ENCODE measurements at places on chromosomes 12 and 14.

- no peaks in the 10 kb centered on the region for H3K27me3 ChIP-seq
- H3K4me3 ChIP-seq, result no peak overlapping the region
- no peak overlapping the region for H3K27ac ChIP-seq
- no peaks in the 10 kb centered on the region for H3K4me1 ChIP-seq
- DNase-seq, result no peak
These were observed 257.8 kb downstream of the DPF3 start for GRCh38 chr14:72636094-72636493.

DNA sequence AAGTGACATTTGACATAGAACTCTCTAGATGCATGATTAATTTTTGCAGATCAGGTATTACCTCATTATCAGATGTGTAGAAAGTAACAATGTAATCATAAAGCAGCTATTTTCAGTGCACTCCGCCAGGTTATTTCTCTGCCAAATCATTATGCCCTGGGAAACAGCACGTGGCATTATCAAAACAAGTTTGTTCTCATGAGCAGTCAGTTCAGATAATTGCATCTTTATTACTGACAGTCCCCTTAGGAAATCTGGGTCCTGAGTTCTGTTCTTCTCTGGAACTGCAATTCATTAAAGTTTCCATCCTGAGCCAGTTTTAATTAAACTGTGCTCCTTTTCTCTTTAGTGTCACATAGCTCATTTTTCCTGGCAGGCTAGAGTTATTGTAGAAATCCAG lies 94.7 kb upstream of the KRR1 start:
- DNase-seq, result no peak
- H3K27ac ChIP-seq, result no peak overlapping the region
- H3K36me3 ChIP-seq, result no peaks in the 10 kb centered on the region
- no peak overlapping the region for H3K4me3 ChIP-seq

- H3K36me3 ChIP-seq, result peaks cover 2% of the 10 kb centered on the region
- H3K27me3 ChIP-seq, result no peaks in the 10 kb centered on the region
- no peak overlapping the region for H3K4me3 ChIP-seq
- DNase-seq, result no peak
- H3K4me1 ChIP-seq, result peaks cover 13% of the 10 kb centered on the region
- H3K27ac ChIP-seq, result no peak overlapping the region
These were observed 1.4 kb upstream of the SAV1 start for GRCh38 chr14:50669441-50669986.

DNA sequence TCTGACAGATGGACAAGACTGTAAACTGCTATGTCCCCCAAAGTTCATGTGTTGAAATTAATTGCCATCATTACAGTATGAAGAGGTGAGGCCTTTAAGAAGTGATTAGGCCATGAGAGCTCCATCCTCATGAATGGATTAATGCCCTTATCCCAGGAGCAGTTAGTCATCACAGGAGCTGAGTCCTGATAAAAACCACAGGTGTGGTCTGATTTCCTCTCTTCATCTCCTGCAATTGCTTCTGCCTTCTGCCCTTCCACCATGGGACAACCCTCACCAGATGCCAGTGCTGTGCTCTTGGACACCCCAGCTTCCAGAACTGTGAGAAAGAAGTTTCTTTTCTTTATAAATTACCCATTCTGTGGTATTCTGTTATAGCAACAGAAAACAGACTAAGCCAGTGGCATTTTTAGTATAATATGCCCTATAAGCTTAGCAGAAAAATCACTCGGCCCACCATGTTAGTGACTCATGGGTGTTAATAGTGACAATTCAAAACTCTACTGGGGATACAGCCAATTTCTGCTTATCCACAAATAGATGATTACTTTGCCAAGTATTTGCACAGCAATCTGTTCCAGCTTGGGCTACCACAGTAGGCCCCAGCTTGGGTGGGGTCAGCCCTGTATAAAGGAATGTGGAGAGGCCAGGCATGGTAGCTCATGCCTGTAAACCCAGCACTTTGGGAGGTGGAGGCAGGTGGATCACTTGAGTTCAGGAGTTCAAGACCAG lies 129.0 kb upstream of the BCL2L14 start:
- no peaks in the 10 kb centered on the region for H3K36me3 ChIP-seq
- no peaks in the 10 kb centered on the region for H3K27me3 ChIP-seq
- no peaks in the 10 kb centered on the region for H3K4me1 ChIP-seq
- DNase-seq, result no peak
- H3K27ac ChIP-seq, result no peak overlapping the region
- no peak overlapping the region for H3K4me3 ChIP-seq

GRCh38 chr12:31245822-31246469 lies 80.0 kb downstream of the SINHCAF start:
- H3K4me1 ChIP-seq, result no peaks in the 10 kb centered on the region
- H3K27me3 ChIP-seq, result no peaks in the 10 kb centered on the region
- DNase-seq, result no peak

DNA sequence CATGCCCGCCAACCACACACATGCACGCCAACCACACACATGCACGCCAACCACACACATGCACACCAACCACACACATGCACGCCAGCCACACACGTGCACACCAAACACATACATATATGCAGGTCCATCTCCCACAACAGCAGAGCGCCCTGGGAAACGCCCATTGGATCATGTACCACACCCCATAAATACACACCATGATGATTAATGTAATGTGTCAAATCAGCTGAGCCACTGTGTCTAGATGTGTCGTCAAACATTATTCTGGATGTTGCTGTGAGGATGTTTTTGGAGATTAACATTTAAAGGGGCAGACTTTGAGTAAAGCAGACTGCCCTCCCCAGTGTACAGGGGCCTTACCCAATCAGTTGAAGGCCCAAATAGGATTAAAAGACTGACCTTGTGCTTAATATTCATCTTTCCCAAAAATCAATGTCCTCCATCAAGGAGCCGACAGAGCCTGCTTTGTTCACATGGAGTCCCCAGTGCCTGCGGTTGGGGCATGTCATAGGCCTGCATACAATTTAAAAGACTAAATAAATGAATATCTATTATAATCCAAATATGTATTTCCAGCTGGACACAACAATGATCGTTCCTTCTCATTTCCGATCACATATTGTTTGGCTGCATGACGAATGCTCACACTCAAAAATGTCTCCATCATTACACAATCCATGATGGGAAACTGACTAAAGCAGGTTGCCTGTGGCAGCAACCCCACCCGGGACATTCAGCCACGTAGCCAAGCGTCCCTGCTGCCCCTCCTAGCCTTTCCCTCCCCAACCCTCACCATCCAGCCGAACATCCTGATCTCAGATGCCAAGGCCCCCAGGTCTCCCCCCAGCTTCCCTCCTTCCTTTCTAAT lies 23.2 kb upstream of the BDKRB2 start:
- peaks cover 2% of the 10 kb centered on the region for H3K27me3 ChIP-seq
- H3K4me1 ChIP-seq, result no peaks in the 10 kb centered on the region
- no peak for DNase-seq
- H3K36me3 ChIP-seq, result no peaks in the 10 kb centered on the region
- H3K4me3 ChIP-seq, result no peak overlapping the region

DNA sequence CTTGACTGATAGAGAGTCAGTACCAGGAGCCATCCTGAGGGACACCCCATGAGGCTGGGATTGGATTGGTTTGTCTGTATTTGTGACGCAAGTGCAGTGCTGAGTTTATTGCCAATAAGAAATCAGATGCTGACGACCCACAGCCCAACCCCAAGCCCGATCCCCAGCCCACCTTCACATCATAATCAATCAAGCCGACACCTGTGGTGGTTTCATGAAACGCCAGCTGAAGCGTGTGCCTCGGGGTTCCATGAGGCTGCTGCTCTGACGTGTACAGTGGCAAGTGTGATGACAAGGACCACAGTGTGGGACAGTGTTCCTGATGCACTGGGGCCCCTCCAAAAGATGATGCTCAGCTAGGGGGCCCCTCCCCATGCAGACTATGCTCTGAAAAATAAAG lies 62.1 kb upstream of the C14orf180 start:
- H3K27ac ChIP-seq, result no peak overlapping the region
- H3K36me3 ChIP-seq, result no peaks in the 10 kb centered on the region
- no peak for DNase-seq

DNA sequence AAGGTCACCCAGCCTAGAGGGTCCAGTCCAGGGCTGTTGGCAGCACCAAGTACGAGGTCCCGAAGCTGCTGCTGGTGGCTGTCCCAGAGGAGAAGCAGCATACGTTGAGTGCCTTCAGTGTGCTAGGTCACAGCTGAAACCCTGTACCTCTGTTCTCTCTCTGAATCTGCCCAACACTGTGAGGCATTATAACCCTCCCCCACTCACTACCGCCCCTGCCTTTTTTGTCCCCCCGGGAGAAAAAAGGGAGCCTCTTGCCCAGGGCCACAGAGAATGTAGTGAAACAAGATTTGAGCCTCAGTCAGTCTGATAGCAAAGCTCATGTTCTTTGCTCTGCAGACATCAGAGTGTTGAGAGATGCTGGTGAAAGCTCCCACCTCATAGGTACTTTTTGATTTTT lies 53.4 kb downstream of the PPP2R5C start:
- peak overlapping the region; percentile 79 for H3K4me3 ChIP-seq
- peak overlapping the region; percentile 99 for H3K27ac ChIP-seq
- peaks cover 18% of the 10 kb centered on the region for H3K36me3 ChIP-seq
- no peaks in the 10 kb centered on the region for H3K27me3 ChIP-seq
- DNase-seq, result no peak
- peaks cover 81% of the 10 kb centered on the region for H3K4me1 ChIP-seq

- H3K27ac ChIP-seq, result no peak overlapping the region
- no peak overlapping the region for H3K4me3 ChIP-seq
- H3K27me3 ChIP-seq, result no peaks in the 10 kb centered on the region
- DNase-seq, result no peak
- H3K36me3 ChIP-seq, result no peaks in the 10 kb centered on the region
These were observed 250.1 kb downstream of the NUAK1 start for GRCh38 chr12:105888696-105889095.

GRCh38 chr12:103672401-103673119 lies 85.5 kb downstream of the STAB2 start:
- H3K36me3 ChIP-seq, result no peaks in the 10 kb centered on the region
- H3K4me1 ChIP-seq, result no peaks in the 10 kb centered on the region
- no peak for DNase-seq
- H3K27ac ChIP-seq, result no peak overlapping the region
- no peaks in the 10 kb centered on the region for H3K27me3 ChIP-seq

DNA sequence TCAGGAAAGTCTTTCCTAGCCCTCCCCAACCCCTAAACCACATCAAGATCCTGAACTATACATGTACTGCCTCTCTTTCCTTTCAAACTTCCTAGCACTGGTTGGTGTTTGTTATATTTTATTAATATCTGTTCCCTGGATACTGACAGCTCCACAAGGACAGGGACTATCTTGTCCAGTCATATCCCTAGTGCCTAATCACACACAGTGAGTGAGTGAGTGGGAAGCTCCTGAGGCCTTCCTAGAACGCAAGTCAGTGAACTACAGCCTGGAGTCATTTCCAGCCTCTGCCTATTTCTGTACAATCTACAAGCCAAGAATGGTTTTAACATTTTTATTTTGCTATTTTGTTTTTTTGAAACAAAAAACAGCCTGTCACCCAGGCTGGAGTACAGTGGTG lies 7.5 kb upstream of the ACTR6 start:
- no peak for DNase-seq
- no peak overlapping the region for H3K4me3 ChIP-seq
- H3K4me1 ChIP-seq, result peaks cover 3% of the 10 kb centered on the region
- peaks cover 7% of the 10 kb centered on the region for H3K36me3 ChIP-seq
- H3K27me3 ChIP-seq, result no peaks in the 10 kb centered on the region

- H3K27ac ChIP-seq, result no peak within 1 kb of the TSS
- H3K4me1 ChIP-seq, result peaks cover 32% of the 10 kb centered on the region
- H3K4me3 ChIP-seq, result peak within 1 kb of the TSS; percentile 54
- no peaks in the 10 kb centered on the region for H3K36me3 ChIP-seq
These were observed at the start of gene SLC48A1 for GRCh38 chr12:47773062-47773857. Gene SLC48A1 (plus strand): TSS chr12:47773238. CDS start chr12:47773305, 67 bp downstream.

- no peaks in the 10 kb centered on the region for H3K27me3 ChIP-seq
- peaks cover 15% of the 10 kb centered on the region for H3K36me3 ChIP-seq
- DNase-seq, result no peak
- no peak overlapping the region for H3K27ac ChIP-seq
- H3K4me1 ChIP-seq, result no peaks in the 10 kb centered on the region
- H3K4me3 ChIP-seq, result no peak overlapping the region
These were observed 16.1 kb downstream of the PIGH start for GRCh38 chr14:67583711-67584644.

DNA sequence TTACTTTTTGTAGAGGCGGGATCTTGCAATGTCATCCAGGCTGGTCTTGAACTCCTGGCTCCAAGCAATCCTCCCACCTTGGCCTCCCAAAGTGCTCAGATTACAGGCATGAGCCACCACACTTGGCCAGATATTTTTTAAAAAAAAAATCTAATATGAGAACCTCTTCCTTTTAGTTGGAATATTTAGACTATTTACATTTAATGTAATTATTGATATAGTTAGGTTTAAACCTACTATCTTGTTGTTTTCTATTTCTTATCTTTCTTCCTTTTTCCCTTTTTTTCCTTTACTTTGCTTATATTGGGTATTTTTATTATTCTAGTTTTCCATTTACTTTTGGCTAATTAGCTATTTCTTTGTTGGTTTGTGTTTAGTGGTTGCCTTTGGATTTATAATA lies 185.8 kb downstream of the SLC41A2 start:
- no peak overlapping the region for H3K4me3 ChIP-seq
- no peaks in the 10 kb centered on the region for H3K27me3 ChIP-seq
- H3K27ac ChIP-seq, result no peak overlapping the region

- H3K36me3 ChIP-seq, result peaks cover 2% of the 10 kb centered on the region
- H3K27ac ChIP-seq, result no peak overlapping the region
- H3K27me3 ChIP-seq, result no peaks in the 10 kb centered on the region
- H3K4me3 ChIP-seq, result no peak overlapping the region
- no peak for DNase-seq
These were observed 73.2 kb downstream of the SUSD6 start for GRCh38 chr14:69684461-69685217.
